ENCODE measurements at places on chromosomes 1 and 21.

GRCh38 chr1:23909412-23909811, 3.8 kb downstream of the CNR2 start:
- no peak for DNase-seq

- DNase-seq, result no peak
These were observed 60.2 kb downstream of the KAZN start for GRCh38 chr1:14658642-14659041.

- DNase-seq, result no peak
These were observed 519.7 kb downstream of the KCNT2 start for GRCh38 chr1:196088541-196088940.

GRCh38 chr1:241994171-241994570, 4.7 kb downstream of the MAP1LC3C start:
- no peak for DNase-seq

- no peak for DNase-seq
These were observed 5.1 kb downstream of the CASZ1 start for GRCh38 chr1:10791105-10791951.

DNA sequence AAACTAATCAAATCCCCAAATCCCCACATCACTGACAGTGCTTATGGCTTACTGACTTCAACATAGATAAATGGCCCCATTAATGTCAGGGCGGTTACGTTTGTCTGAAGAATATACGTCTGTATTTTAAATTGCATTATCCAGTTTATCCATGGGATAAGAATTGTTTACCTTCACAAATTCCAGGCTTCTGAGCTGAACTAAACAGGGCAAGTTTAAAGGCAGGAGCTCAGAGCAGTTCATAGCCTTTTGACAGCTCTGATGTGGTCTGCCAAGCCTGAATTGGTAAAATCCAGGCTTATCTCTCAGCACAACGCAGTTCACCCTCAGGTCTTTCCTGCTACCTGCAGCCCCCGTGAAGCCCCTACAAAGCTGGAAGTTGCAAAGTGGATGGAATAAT, 79.5 kb upstream of the GREM2 start:
- DNase-seq, result no peak

DNA sequence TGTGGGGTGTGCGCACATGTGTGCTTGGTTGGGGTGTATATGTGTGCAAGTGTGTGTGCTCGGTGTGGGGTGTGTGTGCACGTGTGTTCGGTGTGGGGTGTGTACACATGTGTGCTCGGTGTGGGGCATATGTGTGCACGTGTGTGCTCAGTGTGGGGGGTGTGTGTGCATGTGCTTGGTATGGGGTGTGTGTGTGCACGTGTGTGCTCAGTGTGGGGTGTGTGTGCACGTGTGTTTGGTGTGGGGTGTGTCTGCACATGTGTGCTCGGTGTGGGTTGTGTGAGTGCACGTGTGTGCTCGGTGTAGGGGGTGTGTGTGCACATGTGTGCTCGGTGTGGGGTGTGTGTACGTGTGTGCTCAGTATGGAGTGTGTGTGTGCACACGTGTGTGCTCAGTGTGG, 77.5 kb downstream of the PRDM16 start:
- no peak for DNase-seq

DNA sequence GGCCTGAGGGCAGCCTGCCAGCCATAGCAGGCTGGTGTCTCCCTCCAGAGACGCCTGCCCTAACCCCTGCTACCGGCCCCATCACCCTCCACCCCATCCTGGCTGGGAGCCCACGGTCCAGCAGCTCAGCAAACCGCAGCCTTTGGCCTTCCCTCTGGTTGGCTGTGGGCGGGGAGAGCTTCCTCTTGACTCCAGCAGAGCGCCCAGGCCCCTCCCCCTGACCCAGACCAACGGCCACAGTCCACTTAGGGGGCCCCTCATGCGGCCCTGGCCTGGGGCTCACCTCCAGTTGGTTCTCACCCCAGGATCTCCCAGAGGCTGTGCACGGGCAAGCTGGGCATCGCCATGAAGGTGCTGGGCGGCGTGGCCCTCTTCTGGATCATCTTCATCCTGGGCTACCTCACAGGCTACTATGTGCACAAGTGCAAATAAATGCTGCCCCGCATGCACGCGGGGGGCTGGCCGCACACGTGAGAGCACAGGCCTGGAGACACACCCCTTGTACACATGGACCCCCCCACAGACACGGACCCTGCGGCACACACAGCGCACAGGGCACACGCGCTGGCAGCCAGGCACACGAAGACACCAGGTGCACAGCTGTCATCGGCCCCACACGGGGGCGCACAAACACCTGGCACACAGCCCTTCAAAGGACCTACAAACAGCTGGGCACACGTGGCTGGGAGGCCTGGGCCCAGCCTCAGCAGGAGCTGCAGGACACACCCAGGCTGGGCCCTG, 3.1 kb downstream of the SMIM1 start:
- peak; percentile 71 for DNase-seq

GRCh38 chr1:233019778-233020325, 69.4 kb downstream of the NTPCR start:
- DNase-seq, result peak; percentile 47

GRCh38 chr1:75521658-75522057, 89.3 kb downstream of the SLC44A5 start:
- DNase-seq, result no peak

DNA sequence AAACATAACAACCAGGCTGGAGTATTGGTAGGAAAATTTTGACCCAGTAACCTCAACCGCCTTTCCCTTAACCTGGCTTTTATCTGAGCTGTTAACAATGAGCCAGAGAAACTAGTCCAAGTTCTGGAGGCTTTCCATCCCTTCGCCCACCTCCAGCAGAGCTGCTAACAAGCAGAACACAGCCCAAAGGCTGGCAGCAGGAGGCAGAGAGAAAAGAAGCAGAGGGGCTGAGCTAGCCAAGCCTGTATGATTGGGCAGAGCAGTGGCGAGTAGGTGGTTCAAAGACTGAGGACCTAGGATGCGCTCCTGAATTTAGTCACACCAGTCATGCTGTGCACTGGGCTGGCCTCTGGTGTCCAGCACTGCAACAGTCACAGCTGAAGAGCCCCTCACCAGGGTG, 123.0 kb downstream of the TNR start:
- DNase-seq, result no peak

DNA sequence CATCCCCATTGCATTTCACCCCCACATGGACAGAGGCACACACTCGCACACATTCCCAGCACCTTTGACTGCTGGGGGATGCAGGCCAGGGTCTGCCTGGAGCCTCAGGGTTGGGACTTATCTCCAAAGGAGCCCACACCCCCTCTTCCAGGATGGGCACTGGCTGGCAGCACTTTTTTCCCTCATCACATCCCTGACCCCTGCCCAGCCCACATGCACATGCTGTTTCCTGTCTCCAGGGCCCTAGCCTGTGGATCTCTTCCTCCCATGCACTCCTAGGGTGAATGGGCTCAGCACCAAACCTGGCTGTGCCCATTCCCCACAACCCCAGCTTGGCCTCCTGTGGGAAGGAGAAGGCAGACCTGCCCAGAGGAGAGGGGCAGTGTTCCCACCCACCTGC, 59.3 kb downstream of the STUM start:
- DNase-seq, result no peak

DNA sequence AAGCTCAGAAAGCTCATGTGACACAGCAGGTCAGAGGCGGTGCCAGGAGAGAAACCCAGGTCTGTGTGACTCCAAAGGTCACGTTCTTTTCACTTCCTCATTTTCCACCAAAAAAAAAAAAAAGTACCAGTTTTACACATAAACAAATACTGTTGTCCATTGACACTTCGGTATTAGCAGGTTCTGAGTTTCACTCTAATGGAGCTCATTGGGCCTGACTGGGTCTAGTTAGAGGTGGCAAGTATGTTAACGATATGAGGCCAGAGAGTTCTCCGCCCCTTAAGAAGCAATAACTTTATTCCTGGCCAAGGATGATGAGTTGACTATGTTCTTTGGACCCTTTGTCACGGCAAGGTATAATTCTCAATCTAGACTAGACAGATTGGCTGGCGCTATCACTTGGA, 30.0 kb upstream of the SDE2 start:
- DNase-seq, result no peak

DNA sequence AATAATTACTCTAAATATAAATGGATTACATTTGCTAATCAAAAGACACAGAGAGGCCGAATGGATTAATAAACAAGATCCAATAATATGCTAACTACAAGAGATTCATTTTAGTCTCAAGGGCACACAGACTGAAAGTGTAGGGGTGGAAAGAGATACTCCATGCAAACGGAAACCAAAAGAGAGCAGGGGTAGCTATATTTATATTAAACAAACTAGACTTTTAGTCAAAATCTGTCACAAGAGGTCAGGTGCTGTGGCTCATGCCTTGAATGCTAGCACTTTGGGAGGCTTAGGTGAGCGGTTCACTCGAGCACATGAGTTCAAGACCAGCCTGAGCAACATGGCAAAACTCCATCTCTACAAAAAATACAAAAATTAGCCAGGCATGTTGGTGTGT, 33.6 kb upstream of the DISP1 start:
- DNase-seq, result no peak

GRCh38 chr1:16143005-16143565, 12.8 kb downstream of the EPHA2 start:
- no peak for DNase-seq

GRCh38 chr1:176733661-176734060, 270.7 kb downstream of the PAPPA2 start:
- DNase-seq, result no peak

DNA sequence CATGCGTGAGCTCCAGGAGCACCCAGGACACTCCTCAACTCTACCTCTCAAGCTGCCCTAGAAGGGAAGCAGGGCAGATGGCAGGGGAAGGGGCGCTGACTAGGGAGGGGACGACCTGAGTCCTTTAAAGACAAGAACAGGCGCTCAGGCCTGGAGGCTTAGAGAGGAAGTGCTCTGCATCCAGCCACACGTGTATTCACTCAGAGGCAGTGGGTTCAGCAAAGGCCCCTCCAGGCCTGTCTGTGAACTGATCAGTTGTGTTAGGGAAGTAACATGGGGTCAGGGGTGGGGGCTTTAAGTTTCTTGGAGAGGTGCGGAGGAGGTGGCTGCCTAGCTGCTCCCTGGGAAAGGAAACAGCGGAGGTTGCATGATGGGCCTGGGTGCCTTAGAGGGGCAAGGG, 37.1 kb upstream of the ARF1 start:
- DNase-seq, result no peak

GRCh38 chr1:152777510-152778137, 2.7 kb downstream of the LCE1F start:
- DNase-seq, result no peak

- DNase-seq, result no peak
These were observed 29.3 kb downstream of the MTF2 start for GRCh38 chr1:93108335-93108734.

- no peak for DNase-seq
These were observed 42.8 kb downstream of the DISP3 start for GRCh38 chr1:11521582-11522399.

GRCh38 chr1:22875841-22876240, 96.8 kb downstream of the LACTBL1 start:
- no peak for DNase-seq

- no peak for DNase-seq
These were observed 3.9 kb downstream of the TMEM125 start for GRCh38 chr1:43273708-43274107.

GRCh38 chr1:236038034-236038433, 26.9 kb downstream of the NID1 start:
- DNase-seq, result no peak

GRCh38 chr1:116365353-116365780, 7.7 kb upstream of the ATP1A1 start:
- no peak for DNase-seq

DNA sequence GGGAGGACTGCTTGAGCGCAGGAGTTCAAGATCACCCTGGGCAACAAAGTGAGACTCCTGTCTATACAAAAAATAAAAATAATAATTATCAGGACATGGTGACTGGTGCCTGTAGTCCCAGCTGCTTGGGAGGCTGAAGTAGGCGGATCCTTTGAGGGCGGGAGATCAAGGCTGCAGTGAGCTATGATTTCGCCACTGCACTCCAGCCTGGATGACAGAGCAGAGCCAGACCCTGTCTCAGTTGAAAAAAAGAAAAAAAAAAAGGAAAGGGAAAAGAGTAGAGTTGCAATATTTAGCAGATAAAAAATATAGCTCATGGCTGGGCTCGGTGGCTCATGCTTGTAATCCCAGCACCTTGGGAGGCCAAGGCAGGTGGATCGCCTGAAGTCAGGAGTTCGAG, 3.3 kb upstream of the S1PR1 start:
- DNase-seq, result no peak

DNA sequence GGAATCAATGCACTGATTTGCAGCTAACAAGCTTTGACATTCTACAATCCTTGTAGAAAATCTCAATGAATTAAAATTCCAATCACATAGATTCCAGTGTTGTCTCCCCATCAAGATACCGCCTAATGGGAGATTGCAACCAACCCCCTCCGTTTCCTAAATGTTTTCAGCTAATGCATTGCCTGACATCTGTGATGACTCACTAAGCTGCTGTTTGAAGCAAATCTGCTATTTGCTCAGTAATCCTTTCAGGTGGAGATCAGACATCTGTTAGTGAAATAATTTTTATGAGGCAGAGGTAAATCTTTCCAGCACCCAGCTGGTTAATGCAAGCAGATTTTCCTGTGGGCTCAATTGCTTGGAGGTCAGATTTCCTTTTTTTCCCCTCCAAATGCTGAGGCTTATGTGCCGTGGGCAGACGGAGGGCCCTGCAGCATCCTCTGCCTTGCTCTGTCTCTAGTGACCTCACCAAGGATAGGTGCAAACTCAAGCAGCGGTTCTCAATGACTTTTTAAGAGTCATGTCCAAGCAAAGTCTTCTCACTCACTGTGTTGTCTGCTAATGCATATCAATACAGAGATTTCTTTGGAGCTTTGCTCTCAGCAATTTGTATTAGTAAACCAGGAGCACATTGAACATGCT, 91.1 kb upstream of the RAB3GAP2 start:
- peak; percentile 59 for DNase-seq

GRCh38 chr1:194295685-194296084, 1109.3 kb upstream of the B3GALT2 start:
- DNase-seq, result peak; percentile 55

- no peak for DNase-seq
These were observed 4.8 kb downstream of the CCDC24 start for GRCh38 chr1:43995984-43996732.

DNA sequence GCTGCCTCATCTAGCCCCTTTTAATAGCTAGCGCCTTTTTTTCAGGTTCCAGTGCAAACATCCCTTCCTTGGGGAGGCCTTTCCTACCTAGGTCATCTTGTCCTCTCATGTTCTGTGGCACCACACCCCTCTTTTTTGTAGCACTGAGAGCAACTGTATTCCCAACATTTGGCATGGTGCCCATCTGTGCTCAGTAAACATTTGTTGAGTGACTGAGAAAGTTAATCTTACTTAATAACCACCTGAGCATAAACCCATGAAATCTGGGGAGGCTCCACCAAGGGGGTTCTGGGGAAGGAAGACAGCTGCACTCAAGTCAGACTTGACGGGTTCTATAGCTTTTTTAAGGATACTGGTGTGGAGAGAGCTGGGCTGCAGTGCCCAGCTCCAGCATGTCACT, 90.0 kb downstream of the NOS1AP start:
- DNase-seq, result no peak

Measured in fibroblast of lung (primary cell).